CD4-positive, alpha-beta T cell treated with Interleukin-15 for 1 hour (primary cell): ENCODE measurements at places on chromosomes 13 and 19.

DNA sequence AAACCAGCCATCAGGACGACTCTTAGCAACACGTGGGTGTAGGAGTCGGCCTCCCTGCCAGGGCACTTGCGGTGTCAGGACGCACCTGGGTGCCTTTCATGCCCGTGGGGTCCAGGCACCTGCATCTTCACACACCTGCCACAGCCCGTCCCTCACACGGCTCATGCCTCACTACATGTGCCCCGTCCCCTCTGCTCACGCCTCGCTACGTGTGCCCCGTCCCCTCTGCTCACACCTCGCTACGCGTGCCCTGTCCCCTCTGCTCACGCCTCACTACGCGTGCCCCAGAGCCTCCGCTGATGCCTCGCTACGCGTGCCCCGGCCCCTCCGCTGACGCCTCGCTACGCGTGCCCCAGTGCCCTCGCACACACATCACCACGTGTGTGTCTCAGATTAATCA is 58.0 kb upstream of the F7 start:
- no peak for DNase-seq

- no peak for DNase-seq
Measured at GRCh38 chr19:51572410-51572809, 1.3 kb downstream of the ZNF175 start.

DNA sequence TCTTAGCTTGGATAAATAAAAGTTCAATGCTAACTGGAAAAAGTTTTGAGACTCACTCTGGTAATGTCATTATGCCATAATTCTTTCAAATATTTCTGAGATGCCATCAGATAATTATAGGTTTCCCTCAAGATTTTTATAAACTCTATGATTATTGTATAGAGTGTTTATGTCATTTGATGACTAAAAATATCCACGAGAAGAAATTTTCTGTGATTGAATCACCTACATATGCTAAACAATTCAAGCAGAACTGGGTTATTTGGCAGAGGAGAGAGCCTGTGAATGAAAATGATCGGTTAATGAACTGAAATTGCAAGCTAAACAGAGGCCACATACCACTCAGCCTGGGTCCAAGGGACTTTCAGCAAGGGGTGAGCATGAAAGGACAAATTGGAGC is 92.6 kb upstream of the TSC22D1 start:
- DNase-seq: no peak

GRCh38 chr19:10553943-10554381 is 10.3 kb downstream of the ATG4D start:
- DNase-seq: peak; percentile 76

GRCh38 chr19:845707-846521 is 5.1 kb downstream of the PRTN3 start:
- DNase-seq: no peak

GRCh38 chr13:70183041-70183440 is 74.8 kb upstream of the KLHL1 start:
- DNase-seq: no peak

- DNase-seq: no peak
Measured at GRCh38 chr13:30857018-30857417, 49.1 kb upstream of the MEDAG start.

- DNase-seq: no peak
Measured at GRCh38 chr13:33101835-33102234, 85.6 kb downstream of the KL start.

DNA sequence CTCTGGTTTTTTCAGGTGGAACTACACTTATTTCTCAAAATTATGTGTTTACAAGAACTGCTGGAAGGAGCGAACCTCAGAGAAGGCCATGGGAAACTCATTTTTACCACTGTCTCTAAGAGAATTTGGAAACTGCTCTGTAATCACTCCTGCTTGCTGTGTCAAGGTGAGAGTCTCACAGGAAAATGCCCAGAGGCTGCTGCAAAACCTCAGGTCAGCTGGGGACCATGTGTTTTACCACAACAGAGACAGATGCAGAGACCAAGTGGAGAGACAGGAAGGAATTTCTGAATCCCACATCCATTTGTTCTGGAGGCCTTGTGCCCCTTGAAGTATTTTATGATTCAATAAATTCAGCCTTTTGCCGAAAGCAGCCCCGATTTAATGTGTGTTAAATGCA is 743.8 kb upstream of the SLC10A2 start:
- no peak for DNase-seq

- no peak for DNase-seq
Measured at GRCh38 chr13:32850316-32851052, 165.7 kb upstream of the KL start.

- DNase-seq: no peak
Measured at GRCh38 chr19:38952395-38953165, 21.8 kb downstream of the MRPS12 start.

DNA sequence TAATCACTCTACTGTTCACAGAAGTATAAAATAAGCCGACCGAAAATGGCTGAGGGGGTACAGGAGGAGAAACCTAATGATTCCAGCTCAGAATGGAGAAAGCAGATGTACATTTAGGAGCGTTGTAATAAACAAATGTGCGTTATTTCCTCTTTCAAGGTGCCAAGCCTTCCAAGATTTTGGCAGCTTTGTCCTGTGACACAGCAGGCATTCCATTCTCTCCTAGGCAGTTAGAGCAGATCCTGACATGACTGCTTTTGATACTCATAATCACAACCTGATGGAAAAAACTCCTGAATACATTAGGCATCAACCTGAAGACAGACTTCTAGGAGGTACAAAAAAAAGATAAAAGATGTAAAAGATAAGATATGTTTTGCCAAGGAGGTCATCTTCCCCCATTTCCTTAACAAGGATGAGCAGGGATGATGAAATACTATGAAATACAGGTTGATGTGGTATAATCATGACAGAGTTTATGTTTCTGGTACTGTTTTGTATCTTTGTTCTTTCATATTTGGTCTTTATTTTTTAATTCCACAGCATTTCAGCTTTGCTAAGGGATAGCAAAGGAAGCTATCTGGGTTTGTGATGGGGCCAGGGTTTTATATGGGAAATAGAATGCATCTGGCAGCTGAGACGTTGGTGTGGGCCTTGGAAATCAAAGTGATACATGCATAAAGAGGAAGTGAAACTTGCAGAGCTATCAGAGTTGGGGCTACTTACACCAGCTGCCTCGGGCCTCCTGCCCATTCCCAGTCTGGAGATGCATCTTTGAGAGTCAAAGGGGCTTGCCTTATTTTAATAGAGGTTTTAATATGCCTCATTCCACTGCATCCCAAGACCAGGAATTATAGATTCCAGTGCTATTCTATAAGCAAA is 222.5 kb downstream of the OXGR1 start:
- no peak for DNase-seq

DNA sequence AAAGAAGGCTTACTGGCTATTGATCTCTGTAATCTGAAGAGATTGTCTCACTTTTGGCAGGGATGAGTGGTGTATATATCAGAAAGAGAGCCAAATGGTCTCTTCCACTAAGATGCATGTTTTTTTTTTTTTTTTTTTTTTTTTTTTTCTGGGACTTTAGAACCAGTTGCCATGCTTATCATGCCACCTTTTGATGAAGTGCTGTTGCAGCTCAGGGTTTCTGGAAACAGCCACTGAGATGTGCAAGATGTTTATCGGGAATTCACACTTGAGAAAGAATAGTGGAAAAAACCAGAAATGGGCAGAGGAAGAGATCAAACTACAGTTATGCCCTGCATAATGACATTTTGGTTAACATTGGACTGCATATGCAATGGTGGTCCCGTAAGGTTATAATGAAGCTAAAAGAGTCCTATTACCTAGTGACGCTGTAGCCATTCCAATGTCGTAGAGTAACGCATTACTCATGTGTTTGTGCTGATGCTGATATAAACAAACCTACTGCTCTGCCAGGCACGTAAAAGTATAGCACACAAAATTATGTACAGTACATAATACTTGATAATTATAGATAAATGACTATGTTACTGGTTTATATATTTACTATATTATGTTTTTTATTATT is 121.0 kb downstream of the KLF5 start:
- DNase-seq: no peak

DNA sequence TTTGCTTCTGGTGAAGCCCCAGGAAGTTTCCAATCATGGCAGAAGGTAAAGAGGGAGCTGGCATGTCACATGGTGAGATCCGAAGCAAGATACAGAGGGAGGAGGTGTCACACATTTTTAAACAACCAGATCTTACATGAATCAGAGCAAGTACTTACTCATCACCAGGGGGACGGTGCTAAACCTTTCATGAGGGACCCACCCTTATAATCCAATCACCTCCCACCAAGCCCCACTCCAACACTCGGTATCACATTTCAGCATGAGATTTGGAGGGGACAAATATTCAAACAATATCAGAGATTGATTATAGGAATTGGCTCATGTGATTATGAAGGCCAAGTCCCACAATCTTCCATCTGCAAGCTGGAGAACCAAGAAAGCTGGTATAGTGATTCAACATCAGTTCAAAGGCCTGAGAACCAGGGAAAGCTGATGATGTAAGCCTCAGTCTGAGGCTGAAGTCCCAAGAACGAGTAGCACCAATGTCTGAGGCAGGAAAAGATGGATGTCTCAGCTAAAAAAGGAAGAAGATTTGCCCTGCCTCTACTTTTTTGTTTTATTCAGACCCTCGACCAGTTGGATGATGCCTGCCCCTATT is 58.6 kb upstream of the WDFY2 start:
- DNase-seq: no peak

DNA sequence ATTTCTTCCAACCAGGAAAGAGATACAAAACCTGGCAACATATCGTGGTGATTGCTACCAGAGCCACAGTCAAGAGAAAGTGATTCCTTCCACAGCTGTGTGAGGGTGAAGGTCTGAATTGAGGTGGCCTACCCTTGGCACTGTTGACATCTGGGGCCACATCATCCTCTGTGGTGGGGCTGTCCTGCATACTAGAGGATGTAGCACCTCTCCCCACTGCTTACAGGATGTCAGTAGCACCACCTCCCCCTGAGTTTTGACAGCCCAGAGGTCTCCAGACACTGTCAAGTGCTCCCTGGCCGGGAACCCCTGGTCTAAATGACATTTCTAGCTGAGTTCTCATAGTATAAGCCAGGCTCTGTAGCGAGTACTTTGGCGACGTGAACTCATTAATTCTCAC is 15.5 kb downstream of the PTGER1 start:
- peak; percentile 62 for DNase-seq

DNA sequence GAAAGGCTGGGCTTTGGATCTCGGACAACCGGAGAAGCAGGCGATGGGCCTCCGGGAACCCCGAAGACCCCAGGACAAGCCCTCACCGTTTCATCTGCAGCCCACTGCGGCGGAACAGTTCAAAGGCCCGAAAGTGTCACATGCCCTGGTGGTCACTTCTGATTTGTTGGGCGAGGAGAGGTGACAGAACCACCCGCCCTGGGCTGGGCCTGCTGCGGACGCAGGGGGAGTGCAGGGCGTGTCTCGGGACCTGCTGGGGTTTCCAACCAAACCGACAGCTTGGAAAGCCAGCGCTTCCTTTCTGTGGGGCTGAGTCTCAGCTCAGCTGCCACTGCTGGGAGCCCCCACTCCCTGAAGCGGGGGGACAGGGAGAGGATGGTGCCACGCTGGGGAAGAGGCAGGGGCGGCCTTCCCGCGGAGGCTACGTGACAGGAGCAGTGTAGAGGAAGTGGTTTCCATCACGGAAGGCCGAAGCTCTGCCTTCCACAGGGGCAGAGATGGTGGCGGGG is 22.8 kb upstream of the ZBTB7A start:
- peak; percentile 70 for DNase-seq

DNA sequence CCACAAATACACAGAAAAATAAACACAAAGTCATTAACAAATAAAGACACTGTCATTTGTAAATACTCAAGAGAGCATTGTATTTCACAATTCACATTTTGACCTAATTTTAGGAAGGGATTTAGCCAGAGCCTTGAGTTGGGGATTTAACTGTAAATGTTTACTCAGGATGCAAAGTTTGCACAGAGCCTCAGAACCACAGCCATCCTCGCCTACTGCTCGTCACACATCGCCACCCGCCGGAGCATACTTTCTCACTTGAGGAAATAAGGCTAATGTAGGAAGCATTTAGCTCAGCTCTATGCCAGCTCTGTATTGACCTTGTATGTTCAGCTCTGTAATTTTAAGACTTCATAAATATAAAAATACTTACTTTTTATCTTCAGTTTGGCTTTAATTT is 442.7 kb downstream of the OXGR1 start:
- no peak for DNase-seq

DNA sequence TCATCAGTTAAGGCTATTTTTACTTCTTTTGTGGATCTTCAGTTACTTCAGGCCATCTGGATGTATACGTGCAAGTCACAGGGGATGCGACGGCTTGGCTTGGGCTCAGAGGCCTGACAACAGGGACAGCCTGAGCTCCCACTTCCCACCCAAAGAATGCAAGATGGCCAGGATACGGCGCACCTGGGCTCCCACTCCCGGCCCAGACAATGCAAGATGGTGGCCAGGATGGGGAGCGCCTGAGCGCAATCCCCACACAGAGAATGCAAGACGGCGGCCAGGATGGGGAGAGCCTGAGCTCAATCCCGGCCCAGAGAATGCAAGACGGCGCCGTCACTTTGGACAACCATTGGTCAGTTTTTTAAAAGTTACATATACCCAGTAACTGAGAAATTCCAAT is 25.3 kb upstream of the MIER2 start:
- DNase-seq: no peak

DNA sequence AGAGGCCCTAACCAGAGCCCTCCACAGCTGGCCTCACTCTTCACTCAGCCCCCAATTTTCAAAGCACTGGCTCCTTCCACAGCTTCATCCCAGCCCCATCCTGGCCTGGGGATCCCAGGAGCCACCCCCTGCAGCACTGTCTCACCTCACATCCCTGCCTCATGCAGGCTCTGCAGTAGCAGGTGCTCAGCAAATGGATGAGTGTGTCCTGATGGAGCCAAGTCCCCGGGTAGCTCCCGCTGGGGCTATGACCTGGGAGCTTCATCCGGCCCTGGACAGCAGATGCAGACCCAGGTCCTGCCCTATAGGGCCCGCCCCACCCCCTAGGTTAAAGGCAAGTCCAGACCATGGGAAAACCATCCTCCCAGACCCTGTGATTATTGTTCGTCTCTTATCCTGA is 143.2 kb upstream of the ZNF507 start:
- DNase-seq: no peak

DNA sequence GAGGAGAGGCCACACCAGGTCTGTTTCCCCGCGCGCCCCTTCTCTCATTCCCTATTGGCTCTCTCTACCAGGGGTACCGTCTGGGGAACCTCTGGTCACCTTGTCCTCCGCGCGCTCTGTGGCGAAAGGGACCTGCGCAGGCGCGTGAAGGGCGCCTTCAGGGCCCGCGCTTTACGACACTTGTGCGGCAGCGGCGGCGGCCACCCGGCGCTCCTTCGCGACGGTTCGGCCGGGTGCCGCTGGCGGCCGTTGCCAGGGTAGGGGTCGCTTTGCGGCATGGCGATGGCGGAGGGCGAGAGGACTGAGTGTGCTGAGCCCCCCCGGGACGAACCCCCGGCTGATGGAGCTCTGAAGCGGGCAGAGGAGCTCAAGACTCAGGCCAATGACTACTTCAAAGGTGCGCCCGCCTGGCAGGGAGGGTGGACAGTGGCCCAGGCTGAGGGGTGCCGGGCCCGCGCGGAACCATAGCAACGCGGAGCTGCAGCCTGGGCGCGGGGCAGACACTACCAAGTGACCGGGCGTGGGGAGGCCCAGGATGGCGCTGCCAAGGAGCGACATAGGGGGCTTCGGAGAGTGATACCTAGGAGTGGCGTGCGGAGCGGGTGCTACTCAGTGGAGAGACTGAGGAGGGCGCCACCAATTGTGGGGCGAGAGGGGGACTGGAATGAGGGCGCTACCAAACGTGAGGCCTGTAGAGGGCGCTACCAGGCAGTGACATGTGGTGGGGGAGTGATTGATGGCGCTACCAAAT is at the start of gene PPP5C:
TSS of gene PPP5C (plus strand) at position 267 of the 751 bp plus-strand sequence. CDS start at position 277, 10 bp downstream.
- DNase-seq: peak; percentile 90

GRCh38 chr13:27194895-27195764 is 23.5 kb upstream of the USP12 start:
- DNase-seq: no peak

GRCh38 chr19:7307590-7308218 is 13.5 kb upstream of the INSR start:
- no peak for DNase-seq
